Heart right ventricle (tissue), 16 donors: ENCODE measurements at places on chromosomes 6 and 20. TPM values are rescaled to one million over a fixed set of nuclear protein-coding genes. Genes with fewer than 3 reads are reported as not detected.

RAD21L1 gene
- total RNA-seq, result not detected

DDO gene
- 24.2 TPM for total RNA-seq

CRISP2 gene
- not detected for total RNA-seq

OSTM1 gene
- 37.1 TPM for total RNA-seq

GRCh38 chr6:30640481-30640880 lies 6.5 kb upstream of the C6orf136 start:
- no peak for DNase-seq

DNA sequence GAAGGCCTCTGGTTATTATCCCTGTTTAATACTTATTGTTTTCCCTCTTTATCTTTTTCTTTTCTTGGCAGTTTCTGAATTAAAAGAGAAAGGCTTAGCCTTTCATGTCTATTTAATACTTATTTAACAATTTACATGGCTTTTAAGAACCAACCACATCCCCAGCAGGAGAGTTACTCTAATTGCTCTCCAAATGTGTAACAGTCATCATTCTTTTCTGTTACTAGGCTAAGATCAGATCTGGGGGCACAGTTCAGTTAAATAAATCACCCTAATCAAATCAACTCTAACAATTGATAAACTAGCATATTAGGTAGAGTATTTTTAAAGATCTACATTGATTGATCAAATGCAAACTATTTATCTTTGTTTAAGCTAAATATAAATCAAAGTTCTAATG lies 54.1 kb upstream of the NT5E start:
- no peak for DNase-seq

DNA sequence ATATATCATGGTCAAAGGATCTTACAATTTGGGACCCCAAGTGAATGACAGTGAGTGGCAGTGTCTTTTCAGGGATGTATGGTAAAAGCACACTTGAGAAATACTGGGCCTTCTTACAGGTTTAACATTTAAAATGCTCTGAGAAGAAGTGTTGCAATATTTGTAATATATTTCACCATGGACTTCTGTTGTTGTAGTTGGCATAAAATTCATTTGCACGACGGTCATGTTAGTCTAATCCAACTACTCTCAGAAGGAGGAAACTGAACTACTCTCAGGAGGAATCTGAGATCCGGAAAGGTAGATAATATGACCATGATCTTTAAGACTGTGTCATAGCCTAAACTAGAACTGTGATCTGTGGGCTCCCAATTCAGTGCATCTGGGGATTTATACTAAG lies 700.1 kb downstream of the HDGFL1 start:
- no peak for DNase-seq

DNA sequence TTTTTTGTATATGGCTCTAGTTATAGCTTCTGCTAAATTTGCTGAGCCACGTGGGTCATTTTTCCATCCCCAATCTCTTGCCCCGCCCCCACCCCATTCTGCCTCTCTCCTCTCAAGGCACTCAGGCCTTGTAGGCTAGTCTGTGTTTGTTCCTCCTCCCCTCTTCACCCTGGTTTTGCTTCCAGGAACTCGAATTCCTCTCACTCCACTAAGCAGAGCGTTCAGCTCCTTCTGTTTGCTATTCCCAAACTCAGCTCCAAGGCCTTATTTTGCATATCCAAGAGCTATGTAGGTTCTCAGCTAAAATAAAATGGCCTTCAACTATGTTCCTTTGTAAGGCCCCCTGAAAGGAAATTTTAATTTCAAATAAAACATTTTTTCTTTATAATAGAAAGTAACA lies 1293.7 kb downstream of the EPHA7 start:
- DNase-seq, result no peak

DNA sequence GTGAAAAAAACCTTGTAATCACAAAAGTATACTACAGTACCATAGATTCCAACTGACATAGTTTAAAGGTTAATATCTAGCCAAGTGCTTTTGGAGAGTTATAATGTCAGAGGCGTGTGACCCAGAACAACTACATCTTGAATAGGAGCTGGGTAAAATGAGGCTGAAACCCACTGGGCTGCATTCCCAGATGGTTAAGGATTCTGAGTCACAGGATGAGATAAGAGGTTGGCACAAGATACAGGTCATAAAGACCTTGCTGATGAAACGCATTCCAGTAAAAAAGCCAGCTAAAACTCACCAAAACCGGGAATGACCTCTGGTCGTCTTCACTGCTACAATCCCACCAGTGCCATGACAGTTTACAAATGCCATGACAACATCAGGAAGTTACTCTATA lies 22.4 kb upstream of the KIAA0408 start:
- DNase-seq, result no peak

- no peak for DNase-seq
These were observed 269.6 kb downstream of the CLIC5 start for GRCh38 chr6:45746046-45746445.

DNA sequence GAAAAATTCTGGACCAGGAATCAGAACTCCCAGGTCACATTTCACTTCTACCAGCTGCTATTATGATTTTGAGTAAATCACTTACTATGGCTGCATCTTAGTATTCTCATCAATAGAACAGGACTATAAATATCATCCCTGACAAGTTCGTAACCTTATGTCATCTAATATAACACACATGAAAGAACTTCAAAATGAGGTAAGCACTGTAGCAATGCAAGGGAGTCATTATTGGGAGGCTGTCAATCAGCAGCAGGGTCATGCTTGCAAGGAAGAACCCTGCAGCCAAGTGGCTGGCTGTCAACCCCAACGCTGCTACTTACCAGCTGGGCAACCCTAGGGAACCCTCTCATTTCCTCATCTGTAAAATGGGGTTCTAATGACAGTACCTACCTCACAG lies 123.3 kb upstream of the B3GAT2 start:
- DNase-seq, result no peak

GRCh38 chr6:18248698-18249097 lies 15.6 kb downstream of the DEK start:
- no peak for DNase-seq

DNA sequence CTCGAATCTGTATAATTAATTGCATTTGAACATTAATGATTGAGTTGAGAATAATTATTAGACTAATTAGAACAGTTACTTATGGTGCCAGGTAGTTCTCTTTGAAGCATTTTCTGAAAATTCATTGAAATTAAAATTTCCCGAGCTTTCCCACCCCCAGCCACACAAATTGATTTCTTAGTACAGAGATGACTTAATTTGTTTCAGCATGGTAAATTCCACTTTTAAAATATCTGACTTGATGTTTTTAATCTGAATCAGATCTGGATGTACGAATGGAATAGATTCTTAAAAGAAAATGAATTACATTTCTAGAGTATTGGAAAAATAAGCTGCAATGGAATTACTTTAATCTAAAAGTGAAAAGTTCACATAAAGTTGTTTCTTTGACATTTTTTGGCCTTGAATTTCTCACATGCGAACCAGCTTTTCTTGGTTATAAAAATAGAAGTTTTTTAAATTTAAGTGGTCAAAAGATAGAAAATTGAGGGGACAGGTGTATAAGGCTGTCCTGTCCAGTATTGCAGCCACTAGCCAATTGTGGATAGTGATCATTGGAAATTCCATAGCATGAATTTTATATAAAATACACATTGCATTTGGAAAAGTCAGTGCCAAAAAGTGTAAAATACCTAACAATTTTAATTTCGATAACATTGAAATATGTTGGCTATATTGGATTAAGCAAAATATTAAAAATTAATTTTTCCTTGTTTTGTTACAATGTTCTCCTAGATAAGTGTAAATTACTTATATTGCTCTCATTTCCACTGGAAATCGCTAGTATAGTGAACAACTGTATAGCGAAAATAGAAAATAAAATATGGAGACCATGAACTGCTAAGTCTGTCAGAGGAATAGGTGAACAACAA lies 102.9 kb downstream of the OR2B2 start:
- DNase-seq, result no peak
